ENCODE measurements at places on chromosomes 6 and 20.

DNA sequence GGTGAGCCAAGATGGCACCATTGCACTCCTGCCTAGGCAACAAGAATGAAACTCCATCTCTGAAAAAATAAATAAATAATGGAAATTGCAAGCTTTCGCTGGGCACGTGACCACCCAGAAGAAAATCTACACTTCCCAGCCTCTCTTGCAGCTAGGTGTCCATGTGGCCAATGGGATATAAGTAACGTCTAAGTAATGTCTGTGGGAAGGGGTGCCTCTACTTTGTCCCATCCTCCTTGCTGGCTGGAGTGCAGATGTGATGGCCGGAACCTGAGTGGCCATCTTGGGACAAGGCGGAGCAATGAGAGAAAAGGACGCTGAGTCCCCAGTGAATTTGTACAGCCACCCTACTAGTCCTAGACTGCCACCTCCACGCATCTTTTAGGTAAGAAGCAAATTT lies 99.8 kb upstream of the PTPN1 start:
- DNase-seq, result no peak

DNA sequence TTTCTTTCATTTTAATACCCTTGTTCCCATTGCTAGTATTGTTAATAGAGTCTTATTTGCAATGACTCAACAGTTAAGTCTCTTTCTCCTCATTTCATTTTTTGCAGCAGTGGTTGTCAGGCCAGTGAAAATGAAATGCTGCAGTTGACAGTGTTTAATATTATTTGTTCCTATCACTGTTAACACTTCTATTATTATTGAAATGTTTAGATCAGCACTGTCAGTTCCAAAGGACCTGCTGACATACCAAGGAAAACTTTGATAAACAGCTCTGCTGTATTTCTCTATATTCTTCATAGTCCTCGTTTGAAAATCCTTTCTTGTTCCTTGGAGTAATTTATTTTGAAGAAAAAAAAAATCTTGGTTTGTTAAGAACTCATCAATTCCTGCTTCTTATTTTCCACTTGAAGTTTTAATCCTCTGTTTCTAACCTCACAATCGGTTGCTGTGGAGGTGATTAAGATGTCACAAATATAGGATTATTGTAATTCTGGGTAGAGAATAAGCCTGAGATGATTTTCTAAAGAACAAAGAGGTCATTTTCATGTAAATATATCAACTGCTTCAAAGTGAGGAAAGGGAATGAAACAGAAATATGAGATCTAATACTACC lies 1065.9 kb upstream of the CITED2 start:
- no peak for DNase-seq

GRCh38 chr6:112149719-112150263 lies 62.4 kb downstream of the FAM229B start:
- no peak for DNase-seq

GRCh38 chr20:37270576-37271420 lies 9.2 kb upstream of the GHRH start:
- DNase-seq, result no peak

GRCh38 chr20:32440069-32440757 lies 82.1 kb downstream of the ASXL1 start:
- DNase-seq, result no peak

DNA sequence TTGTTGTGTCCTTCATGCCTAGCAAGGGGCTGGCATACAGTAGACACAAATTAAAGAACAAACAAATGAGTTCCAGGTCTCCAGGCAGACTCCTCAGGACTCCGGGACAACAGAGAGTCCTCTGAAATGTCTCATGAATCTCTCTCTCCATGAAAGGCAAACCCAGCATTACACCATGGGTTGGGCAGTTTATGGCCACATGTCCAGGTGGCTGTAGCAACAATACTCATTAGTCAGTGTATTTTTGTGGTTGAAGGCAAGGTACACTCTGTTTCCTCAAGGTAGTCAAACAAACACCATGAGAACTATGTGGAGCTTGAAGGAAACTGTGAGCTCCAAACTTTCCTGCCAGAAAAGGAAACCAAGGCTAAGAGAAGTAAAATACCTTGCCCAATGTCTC lies 62.2 kb downstream of the KCNB1 start:
- DNase-seq, result no peak

GRCh38 chr6:158867381-158868121 lies 48.4 kb upstream of the EZR start:
- DNase-seq, result no peak

DNA sequence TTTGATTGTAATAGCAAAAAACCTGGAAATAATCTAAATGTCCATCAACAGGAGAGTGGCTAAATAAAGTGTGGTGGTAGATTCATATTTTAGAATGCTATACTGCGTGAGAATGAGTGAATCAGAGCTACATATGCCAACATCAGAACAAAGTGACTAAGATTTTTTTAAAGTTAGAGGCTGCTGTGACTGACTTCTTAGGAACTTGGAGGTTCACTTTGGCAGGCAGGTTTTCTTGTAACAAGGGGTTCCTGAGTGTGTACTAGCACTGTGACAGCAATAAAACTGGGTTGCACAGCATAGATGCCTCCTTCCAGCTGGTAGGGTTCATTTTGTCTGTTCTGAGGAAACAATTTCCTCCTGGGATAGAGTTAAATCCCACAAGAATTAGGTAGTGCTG lies 75.3 kb upstream of the ENPP5 start:
- DNase-seq, result no peak

DNA sequence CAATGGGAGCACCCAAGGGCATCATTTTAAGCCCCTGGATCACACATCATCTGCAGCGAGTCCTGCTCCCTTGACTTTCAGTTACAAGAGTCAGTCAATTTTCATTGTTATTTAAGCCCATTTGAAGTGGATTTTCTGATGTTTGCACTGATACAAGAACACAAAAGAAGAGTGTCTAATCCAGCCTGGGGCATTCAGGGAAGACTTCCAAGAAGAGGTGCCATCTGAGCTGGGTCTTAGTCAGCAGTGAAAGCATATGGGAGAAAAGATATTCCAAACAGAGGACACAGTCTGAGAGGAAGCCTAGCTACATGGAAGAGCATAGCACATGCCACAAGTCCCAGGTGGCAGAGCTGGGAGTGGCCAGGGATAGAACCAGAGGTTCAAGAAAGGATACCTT lies 10.4 kb upstream of the FOXP4 start:
- no peak for DNase-seq

DNA sequence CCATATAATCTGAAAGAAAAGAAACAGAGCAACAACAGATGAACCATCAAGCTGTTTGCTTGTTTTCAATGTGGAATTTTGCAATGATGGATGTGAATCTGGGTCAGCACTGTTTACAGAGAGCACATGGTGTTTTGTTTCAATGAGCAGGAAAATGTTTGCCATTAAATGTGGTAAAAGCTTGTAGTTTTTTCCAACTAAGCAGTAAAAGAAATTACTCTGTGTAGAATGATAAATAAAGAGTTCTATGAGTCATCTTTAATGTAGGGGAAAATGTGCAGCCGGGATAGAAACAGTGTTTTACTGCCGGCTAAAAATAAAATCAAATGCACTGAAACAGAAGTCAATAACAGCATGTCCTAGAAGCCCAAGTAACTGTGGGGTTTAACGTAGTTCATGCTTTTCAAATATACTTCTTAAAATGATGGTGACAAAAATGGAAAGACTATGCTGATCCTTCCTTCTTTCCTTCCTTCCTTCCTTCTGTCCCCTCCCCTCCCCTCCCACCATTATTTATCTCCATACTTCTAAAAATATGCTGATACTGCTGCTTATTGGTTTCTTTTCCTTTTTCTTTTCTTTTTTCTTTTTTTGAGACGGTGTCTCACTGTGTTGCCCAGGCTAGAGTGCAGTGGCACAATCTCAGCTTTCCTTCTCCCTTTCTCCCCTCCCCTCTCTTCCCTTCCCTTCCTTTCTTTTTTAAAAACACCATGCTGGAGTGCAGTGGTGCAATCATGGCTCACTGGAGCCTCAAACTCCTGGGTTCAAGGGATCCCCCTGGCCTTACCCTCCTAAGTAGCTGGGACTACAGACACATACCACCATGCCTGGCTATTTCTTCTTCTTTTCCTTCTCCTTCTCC lies 6.3 kb upstream of the NAA20 start:
- no peak for DNase-seq

DNA sequence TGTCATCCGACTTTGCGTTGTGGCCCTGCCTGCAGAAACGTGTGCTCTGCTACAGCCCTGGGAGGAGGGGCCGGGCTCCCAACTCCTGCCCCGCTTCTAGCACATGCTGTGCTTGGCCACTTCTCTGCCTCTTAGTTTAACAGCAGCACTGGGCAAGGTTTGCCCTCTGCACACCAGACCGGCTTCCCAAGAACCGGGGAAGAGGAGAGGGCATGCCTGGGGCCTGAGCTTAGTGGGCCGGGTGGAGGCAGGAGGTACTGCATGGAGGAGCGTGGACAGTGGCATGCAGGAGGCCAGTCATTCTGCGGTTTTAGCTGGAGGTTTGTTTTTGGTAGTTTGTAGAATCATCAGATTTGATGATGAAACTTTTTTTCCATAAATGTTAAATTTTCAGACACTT lies 45.5 kb downstream of the CEP43 start:
- DNase-seq, result no peak

DNA sequence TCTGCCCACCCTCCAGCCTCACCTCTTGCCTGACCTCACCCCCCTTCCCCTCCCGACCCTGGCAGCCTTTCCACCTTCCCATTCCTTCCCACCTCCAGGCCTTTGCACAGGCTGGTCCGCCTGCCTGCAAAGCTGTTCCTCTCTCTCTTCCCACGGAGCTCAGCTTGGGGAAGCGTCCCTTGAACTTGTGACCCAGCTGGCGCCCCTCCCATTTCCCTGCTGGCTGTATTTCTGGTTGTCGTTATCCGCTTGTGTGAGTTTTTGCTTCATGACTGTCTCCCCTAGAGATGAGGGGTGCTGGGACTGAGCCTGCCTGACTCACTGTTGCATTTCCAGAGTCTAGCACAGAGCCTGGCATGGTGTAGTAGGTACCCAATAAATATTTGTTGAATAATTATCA lies 32.5 kb downstream of the VSTM2L start:
- no peak for DNase-seq

- DNase-seq, result no peak
Measured at GRCh38 chr20:19789446-19789845, 31.4 kb downstream of the RIN2 start.

- no peak for DNase-seq
Measured at GRCh38 chr6:37607944-37608343, 89.7 kb downstream of the MDGA1 start.

- DNase-seq, result no peak
Measured at GRCh38 chr6:47247227-47247797, 62.4 kb downstream of the TNFRSF21 start.

GRCh38 chr20:58808271-58809046 lies 42.2 kb downstream of the GNAS-AS1 start:
- no peak for DNase-seq
